Stimulated activated CD4-positive, alpha-beta T cell treated with anti-CD3 and anti-CD28 coated beads, Interleukin-12 subunit alpha, Interleukin-12 subunit beta, amount 100 ng/mL, for 24 hours (primary cell): ENCODE measurements at places on chromosomes 16 and 17.

DNA sequence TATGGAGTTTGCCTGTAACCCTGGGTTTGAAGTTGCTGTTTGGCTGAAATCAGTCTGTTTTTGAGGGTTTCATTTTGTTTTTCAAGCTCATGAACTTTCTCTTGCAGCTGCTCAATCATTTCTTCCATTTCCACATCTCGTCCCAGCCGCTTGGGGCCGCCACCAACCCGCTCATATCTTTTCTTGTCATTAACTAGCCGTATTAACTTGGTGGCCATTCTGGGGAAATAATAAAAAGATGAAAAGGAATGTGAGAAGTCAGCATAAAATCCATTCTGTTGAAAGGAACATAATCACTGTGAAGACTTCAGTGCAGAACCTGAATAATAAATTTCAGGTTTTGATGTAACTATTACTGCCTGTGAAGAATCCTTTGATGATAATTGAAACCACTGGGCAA, 11.5 kb downstream of the RPGRIP1L start:
- no peak for DNase-seq

- DNase-seq, result no peak
These were observed 15.6 kb downstream of the MRPS23 start for GRCh38 chr17:57834146-57834741.

DNA sequence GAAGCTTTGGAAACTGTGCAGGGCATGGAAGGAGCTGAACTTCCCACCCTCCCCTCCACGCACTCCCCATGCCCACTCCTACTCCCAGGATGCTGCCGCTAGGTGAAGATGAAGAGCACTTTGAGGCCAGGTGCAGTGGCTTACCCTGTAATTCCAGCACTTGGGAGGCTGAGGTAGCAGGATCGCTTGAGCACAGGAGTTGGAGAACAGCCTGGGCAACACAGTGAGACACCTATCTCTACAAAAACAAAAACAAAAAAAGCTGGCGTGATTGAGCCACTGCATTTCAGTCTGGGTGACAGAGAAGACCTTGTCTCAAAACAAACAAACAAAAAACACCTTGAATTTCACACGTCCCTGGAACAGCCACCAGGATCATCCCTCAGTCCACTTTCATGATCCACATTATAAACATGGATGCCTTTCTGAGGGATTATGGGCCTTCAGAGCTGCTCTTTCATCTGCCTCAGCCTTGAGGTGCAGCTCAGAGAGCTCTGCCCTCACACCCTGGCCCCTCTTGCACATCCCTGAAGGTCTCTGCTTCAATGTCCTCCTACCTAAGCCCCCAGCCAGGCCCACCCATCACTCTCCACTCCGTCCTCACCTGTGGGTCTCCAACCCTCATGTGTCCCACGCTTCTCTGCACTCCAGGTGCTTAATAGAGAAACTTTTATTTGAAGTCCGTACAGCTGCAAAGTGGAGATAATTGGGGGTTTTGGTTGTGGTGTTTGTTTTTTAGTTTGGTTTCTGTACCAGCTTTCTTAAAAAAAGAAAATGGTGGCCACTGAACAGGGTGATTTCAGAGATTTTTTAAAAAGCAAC, 25.8 kb downstream of the PHB1 start:
- no peak for DNase-seq

DNA sequence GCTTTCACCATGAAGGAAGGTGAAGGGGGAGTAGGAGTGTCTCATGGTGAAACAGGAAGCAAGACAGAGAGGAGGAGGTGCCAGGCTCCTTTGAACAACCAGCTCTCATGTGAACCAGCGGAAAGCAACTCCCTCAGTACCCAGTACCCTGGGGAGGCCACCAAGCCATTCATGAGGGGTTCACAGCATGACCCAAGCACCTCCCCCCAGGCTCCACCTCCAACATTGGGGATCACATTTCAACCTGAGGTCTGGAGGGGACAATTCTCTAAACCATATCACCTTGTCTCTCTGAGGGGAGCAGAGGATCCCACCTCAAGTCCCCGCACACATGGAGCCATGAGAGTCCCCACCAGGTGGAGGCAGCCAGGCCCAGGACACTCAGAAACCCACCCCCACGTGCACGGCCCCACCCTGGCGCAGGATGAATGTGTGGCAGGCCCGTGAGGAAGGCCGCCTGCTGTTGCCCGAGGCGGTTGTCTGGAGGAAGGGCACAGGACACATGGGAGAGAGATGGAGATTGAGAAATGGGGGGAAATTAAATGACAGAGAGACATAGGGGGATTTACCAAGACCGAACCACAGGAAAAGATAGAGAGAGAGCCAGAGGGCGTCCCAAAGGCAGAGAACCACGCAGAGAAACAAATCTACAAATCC, 85.9 kb downstream of the TMEM132E start:
- no peak for DNase-seq

DNA sequence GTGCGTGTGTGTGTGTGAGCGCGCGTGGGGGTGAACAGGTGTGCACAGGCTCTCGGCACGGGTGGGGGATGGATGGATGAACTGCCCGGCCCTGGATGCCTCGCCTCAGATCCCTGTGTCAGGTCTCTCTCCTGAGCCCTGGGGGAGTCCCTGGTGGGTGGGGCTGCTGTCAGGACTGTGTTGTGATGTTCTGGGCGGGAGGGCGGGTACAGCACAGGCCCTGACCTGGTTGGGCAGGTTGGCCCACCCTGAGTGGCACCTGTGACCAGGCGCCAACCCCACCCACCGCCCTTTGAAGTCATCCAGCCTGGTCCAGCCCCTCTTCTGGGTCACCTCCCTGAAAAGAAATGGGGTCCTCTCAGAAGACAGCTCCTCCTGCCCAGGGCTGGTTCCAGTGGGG, 41.6 kb upstream of the TAC4 start:
- DNase-seq, result no peak

GRCh38 chr16:1385232-1385631, 29.3 kb downstream of the UNKL start:
- no peak for DNase-seq

- no peak for DNase-seq
These were observed 616.3 kb upstream of the CDH8 start for GRCh38 chr16:62652441-62653120.

- no peak for DNase-seq
These were observed 38.2 kb downstream of the USP32 start for GRCh38 chr17:60353773-60354172.

GRCh38 chr17:72150632-72151460, 30.0 kb downstream of the SOX9 start:
- no peak for DNase-seq
